AG04450 (cell line): ENCODE measurements at places on chromosomes 11 and 22. TPM values are rescaled to one million over a fixed set of nuclear protein-coding genes. Genes with fewer than 3 reads are reported as not detected.

Gene KCNJ4
- polyA plus RNA-seq, result not detected in 2 replicates

Gene SLC22A9
- not detected in 2 replicates for polyA plus RNA-seq

Gene PKNOX2
- polyA plus RNA-seq, result 3.0 and 3.6 TPM in 2 replicates

Gene RBM4
- 234 and 272 TPM in 2 replicates for polyA plus RNA-seq

Gene PDE2A
- 0.02 and 0.11 TPM in 2 replicates for polyA plus RNA-seq

Gene SNX19
- polyA plus RNA-seq, result 64.9 and 78.8 TPM in 2 replicates

Gene BMAL1
- polyA plus RNA-seq, result 10.9 and 12.5 TPM in 2 replicates

Gene MOGAT2
- polyA plus RNA-seq, result not detected in 2 replicates

Gene CBX6
- 14.7 and 19.8 TPM in 2 replicates for polyA plus RNA-seq

Gene SYT7
- 0.45 and 0.60 TPM in 2 replicates for polyA plus RNA-seq

Gene UBQLNL
- 0.31 and 0.42 TPM in 2 replicates for polyA plus RNA-seq

Gene ANO5
- polyA plus RNA-seq, result not detected in 2 replicates

Gene OR4C3
- not detected in 2 replicates for polyA plus RNA-seq

Gene CCDC89
- polyA plus RNA-seq, result 2.5 and 2.7 TPM in 2 replicates

Gene ENTHD1
- polyA plus RNA-seq, result not detected in 2 replicates
